Type B pancreatic cell (in vitro differentiated cells): ENCODE measurements at places on chromosomes 3 and 15.
A peak's percentile ranks its signal among the peaks of the same experiment; 100 is the strongest.

- no peak for DNase-seq
Observed at GRCh38 chr3:111669926-111670630, 74.9 kb upstream of the ZBED2 start.

DNA sequence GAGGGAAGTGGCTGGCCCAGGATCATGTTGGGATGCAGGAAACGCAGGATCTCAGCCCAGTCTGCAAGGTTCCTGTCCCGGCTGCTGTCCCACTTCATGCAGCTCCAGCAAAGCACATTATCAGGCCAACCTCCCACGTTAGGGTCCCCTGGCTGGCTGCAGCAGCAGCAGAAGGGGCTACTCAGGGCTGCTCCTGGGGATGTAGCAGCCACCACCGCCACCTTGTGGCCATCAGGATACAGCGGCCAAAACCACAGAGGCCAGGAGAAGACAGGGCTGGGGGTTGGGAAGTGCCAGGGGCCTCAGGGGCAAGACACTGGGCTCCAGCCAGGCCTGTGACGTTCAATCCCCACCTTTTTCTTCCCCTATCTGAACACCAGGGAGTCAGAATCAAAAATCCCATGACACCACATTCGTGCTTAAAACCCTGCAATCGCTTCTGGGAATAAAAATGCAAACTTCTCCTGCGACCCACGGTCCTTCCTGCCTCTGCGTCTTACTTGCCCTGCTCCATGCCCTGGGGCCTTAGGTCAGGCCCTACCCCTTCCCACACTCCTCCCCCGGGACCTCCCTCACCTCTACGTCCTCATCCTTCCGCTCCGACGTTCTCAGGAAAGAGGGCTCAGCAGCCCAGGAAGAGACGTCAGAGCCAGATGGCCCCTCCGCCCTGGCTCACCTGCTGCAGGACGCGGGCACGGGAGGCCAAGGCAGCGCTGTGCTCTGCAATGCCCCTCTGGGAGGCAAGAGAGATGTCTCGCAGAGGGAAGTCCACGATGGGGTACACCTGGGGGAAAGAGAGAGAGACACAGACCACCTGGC, 21.5 kb downstream of the SSUH2 start:
- peak; percentile 88 for DNase-seq

- no peak for DNase-seq
Observed at GRCh38 chr3:4478261-4478660, 11.2 kb upstream of the SUMF1 start.

DNA sequence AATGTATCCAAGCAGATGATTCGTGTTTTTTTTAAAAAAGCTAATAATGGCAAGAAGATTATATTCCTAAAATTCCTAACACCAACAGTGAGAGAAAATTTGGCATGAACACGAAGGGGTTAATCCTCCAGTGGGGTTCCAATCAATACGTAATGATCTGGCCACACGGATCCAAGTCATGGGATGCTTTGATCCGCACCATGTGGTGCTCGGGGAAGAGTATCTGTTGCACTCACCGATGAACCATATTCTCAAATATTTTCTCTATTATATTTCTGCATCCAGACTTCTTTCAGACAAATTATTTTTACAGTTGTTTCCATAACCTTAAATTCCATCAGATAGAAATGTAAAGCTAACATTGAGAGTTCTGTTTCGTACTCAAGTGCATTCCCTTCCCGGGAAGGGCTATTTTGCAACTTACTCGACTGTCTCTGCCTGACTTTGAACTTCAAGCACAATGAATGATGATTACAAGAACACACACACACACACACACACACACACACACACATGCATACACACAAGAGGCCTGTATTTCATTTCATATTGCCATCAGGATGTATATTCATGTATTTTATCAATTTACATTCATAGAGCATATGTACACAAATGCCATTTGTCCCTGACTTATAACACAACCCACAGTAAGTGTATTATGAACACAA, 567.2 kb downstream of the FOXP1 start:
- no peak for DNase-seq

GRCh38 chr3:157069406-157069805, 90.5 kb downstream of the CCNL1 start:
- no peak for DNase-seq

DNA sequence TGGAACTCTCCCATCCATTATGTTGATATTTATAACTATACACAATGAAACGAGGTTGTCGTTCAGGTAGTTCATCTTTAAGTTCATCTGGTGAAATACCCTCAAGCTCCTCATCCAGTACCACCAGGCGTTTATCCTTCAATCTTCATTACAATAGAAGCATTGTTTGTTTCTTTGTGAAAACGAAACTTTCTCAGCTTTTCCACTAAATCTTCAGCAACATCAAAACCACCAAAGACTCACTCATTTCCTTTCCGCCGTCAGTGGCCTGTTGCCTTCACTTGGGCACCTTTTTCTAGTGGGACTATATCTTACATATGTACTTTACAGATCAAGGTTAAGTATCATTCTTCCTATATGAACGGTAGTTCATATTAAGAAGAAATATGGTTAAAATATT, 44.1 kb upstream of the TFG start:
- no peak for DNase-seq

DNA sequence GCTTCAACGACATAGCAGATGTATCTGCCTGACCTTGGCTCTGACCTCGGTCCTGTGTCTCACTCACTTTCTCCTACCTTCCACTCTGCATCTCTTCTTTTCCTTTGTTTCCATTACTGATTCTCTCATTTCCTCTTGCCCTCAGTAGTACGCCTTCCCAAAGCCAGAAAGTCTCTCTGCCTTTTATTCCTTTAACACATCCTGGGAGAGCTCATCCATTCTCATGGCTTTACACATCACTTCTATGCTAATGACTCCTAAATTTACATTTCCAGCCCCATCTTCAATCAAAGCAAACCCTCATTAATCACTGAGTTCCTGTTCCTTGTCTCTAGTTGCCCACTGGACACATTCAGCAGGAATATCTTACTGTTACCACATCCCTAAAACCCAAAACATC, 938.6 kb downstream of the NTRK3 start:
- no peak for DNase-seq

- no peak for DNase-seq
Observed at GRCh38 chr3:73365756-73366397, 258.9 kb downstream of the PDZRN3 start.

GRCh38 chr3:12438318-12438717, 46.0 kb upstream of the TSEN2 start:
- DNase-seq = peak; percentile 20

- DNase-seq = no peak
Observed at GRCh38 chr15:56757875-56758274, 24.6 kb upstream of the ZNF280D start.

GRCh38 chr15:60408463-60408981, 10.7 kb upstream of the ANXA2 start:
- no peak for DNase-seq
